IPS DF 19.7 (cell line): ENCODE measurements at places on chromosomes 4 and X.

DNA sequence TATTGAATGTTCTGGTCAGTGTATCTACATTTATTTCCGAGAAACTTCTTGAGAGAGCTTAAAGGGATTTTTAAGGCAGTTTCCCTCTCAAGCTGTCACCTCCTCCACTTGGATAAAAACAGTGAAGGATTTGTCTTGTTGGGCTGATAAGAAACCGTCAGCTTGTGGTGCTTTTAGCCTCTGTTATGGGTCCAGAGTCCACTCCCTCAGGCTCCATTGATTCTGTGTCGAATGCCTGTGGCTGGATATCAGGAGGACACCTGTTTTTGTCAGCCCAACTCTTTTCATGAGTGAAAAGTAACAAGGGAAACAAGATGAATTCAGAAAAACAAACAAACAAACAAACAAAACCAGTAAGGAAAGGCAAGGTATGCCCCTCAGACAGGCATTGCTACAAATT, 12.4 kb downstream of the CLCN4 start:
- DNase-seq, result no peak

GRCh38 chrX:150696331-150696730, 3.1 kb downstream of the MTMR1 start:
- no peak for DNase-seq

DNA sequence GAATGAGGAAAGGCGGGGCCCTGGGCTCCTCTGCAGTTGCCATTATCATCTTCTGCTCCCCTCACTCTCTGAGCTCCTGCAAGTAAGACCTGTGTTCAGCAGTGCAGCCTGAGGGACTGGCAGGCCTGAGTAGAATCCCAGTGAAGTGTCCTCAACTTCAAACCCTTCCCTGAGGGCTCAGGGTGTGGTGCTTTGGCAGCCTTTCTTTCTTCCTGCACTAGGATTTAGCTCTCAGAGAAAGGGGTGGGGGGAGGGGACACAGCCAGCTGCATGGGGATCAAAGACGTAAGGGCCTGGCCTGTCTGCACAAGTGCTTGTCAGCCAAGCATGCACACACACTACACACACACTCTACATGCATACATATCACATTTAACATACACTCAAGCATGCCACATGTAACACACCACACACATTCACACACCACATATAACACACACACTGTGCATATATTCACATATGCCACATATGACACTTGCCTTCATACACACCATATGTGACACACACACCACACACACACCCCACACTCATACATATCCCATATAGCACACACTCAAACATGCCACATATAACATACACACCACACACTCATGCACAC, 223.4 kb upstream of the RPL34 start:
- DNase-seq, result no peak

- DNase-seq, result no peak
Measured at GRCh38 chr4:170122252-170122651, 32.5 kb upstream of the AADAT start.

DNA sequence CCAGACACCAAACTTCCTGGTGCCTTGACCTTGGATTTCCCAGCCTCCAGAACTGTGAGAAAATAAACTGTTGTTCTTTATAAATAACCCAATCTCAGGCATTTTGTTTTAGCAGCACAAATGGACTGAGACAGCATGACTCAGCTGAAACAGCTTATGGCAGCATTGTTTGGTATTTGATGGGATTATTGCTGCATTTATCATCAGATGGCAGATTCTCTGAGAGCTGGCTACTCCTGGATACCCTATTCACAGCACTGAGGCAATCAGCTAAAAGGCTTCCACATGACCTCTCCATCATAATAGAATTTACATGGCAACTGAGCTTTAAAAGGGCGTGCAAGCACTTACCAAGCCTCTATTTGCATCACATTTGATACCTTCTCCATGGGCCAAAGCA, 623.1 kb upstream of the CPEB2 start:
- no peak for DNase-seq

DNA sequence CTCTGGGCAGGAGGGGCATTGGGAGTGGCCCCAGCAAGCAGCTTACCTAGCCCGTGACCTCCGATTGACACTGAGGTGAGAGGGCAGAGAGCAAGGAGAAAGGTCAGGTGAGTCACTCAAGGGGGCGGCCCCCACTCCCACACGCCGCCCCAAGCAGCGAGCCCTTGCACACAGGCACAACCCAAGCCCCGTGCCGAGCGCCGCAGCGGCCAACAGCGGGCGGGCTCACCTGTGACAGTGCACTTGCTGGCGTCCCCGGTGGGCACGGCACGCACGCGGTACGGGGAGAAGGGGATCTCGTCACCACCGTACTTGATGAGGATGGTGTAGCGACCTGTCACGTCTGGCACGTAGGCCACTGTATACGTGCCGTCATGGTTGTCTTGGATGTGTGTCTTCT, 17.2 kb downstream of the FLNA start:
- DNase-seq, result no peak

DNA sequence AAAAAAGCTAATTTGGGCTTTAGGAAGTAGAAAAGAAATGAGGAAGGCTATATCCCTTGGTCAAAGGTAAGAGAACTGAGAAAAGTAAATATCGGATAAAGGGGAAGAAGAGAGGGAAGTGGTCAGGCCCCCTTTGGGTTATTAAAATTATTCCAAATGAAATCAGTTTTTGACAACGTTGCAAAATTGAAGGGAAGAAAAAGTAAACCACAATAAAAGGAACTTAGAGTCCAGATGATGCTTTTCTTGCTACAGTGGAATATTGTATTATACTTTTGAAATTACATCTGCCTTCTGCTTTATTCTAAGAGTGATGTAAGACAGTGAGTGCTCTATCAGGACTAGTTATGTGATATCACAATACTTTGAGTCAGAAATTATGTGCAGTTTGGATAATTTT, 59.4 kb upstream of the RBPJ start:
- no peak for DNase-seq

DNA sequence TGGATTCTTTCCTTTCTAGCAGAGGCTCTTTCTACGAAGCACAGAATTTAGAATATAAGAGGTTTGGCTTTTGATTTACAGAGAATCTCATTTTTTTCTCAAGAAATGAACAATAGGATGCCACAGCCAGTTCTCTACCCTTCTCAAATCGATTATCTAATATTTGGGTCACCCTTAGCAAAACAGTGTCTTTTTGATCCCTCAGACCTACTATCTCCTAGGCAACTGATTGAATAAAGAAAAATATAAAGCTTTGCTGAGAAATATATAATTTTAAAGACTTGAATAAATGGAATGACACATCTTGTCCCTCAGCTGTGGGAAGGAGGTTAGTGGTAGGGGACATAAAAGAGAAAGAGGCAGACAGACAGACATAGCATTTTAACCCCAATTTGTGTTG, 153.3 kb downstream of the SH3KBP1 start:
- DNase-seq, result no peak

DNA sequence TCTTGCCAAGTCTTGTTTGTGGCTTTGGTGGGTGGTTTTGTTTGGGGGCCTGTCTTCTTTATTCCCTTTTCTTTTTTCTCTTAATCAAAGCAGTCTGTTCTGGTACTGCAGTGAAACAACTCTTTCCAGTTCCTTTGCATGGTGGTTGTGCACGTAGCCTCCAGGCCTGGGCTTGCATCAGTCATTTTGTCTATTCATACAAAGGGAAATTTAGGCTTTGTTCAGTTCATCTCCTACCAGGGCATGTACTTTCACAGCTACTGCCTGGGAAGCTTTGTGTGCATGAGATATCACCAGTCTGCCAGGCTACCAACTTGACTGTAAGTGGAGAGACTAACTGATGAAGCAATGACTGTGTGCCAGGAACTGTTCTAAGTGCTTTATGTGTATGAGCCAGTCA, 8.5 kb downstream of the TRIM2 start:
- no peak for DNase-seq

DNA sequence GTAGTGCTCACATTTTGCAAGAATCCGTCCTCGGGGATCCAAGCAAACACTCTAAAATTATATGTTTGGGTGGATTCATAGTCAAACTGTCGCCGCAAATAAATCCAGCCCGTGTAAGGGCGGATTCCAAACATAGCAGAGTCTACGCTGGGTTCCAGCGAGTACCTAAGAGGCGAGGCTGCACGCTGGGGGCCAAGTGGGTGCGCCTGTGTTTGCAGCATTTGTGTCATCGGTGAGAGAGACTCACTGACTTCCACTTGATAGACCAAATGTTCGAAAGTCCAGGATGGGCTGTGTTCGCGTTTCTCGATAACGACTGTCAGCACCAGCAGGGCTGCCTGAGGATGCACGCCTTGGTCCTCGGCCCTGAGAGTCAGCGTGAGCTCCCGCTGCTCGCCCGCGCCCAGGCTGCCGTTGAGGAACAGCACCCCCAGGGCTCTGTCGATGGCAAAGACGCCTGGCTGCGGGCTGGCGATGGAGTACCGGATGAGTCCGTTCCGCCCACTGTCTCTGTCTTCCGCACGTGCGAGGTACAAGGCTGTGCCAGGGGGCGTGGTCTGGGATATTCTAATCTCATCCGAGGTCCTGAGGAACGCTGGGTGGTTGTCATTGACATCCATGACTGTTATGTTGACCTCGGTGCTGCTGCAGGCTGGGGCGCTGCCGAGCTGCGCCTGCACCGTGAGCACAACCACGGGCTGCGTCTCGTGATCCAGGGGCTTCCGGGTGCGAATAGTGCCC, 158.7 kb downstream of the DCHS2 start:
- DNase-seq, result no peak

DNA sequence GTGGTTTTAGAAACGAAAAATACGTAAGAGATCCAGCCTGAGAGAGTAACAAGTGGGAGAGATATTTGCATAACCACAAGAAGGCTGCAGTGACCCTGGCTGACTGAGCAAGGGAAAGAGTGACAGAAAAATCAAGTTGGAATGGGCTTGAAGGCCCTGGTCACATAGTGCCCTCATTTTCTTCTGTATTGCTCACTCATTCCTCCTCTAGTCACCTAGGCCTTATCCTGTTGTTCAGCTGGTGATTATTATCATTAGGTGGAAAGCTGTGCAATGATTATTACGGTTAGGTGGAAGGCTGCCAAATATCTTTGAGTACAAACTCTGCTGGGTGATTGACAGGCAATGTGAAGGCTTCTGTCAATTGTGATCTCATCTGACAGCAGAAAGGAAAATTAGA, 2384.1 kb downstream of the PCDH7 start:
- DNase-seq, result no peak

- DNase-seq, result no peak
Measured at GRCh38 chr4:162803378-162803777, 363.3 kb downstream of the NAF1 start.

DNA sequence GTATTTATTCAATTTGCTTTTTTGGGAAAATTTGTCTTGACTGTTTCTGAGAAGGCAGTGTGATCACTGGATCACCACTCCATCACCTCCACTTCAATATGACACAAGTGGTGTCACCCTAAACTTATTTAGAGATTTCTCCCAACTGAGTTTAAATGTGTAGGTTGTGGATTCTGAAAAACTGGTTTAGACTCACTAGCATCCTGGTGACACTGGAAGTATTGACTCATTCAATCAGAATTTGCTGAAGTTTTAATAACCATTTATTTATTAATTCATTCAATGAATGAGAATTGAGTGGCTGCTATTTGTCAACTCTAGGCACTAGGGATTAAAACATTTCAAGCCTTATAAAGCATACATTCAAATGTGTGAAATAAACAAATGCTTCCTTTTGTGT, 819.1 kb upstream of the EPHA5 start:
- no peak for DNase-seq

DNA sequence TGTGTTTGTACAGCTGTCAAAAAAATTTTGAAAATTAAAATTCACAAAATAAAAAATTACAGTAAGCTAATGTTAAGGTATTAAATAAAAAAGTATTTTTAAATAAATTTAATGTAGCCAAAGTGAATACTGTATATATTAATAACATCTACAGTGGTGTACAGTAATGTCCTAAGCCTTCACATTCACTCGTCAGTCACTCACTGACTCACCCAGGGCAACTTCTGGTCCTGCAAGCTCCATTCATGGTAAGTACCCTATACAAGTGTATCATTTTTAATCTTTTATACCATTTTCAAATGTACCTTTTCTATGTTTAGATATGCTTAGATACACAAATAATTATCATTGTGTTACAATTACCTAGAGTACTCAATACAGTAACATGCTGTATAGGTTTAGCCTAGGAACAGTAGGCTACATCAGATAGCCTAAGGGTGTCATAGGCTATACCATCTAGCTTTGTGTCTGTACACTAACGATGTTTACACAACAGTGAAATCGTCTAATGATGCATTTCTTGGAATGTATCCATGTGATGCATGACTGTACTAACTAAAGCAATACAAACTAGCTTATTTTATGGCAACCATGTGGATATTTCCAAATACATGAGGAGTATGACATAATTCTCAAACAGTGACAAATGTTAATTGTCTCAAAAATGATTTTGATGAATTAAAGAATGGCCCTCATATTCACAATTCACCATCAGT, 13.7 kb downstream of the DDX60 start:
- DNase-seq, result no peak

DNA sequence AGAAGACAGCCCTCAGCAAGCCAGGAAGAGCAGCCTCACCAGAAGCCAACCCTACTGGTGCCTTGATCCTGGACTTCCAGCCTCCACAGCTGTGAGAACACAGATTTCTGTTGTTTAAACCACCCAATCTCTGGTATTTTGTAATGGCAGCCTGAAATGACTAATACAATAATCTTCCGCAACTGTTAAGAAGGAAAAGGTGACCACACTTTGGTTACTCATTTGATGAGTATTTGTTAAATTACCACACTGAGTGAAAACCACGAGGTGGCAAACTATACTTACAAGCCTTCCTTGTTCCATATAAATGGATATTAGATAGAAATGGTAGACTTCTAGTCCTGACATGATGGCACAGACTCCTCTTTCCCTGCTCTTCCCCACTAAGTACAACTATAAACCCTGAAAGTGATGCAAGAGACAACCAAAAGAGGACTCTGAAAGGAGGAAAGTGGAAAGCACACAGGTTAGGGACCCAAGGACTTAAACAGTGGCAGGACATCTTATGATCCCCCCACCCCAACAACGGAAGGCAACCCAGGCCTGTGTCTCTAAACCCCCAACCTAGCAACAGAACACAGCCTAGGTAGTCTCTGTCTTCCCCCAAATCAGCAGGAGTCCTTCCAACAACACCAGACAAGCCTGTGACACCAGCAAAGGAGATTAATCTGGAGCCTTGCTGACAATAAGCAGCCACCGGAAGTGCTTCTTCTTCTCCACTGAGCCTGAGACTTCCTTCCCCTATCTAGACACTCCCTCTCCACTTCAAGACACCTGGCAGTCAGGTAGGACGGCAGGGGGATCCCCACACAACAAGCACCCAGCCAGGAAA, 12.3 kb downstream of the ZNF182 start:
- DNase-seq, result no peak
